ENCODE measurements at places on chromosomes 2 and 18.
A peak's percentile ranks its signal among the peaks of the same experiment; 100 is the strongest.

- no peak for DNase-seq
Measured at GRCh38 chr2:68756178-68756577, 21.6 kb downstream of the ARHGAP25 start.

- DNase-seq, result no peak
Measured at GRCh38 chr2:104736026-104736425, 117.9 kb upstream of the POU3F3 start.

- DNase-seq, result no peak
Measured at GRCh38 chr18:22983175-22983574, 50.0 kb downstream of the RBBP8 start.

DNA sequence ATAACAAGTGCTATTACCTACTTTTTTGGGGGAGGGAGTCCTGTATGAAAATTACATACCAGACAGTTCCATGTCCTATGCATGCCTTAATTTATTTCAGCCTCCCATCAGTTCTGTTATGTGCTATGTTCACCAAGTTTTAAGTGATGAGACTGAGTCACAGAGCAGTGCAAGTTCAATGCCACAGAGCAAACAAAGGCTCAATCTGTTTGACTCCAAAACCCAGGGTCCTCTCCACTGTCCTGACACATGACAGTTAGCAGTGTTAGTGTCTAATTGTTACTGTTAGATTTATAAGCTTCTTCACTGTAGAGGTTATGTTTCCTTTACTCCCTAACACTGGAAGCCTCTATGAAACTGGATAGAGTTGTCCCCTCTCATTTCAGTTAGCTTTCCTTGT, 498.0 kb downstream of the PARD3B start:
- DNase-seq, result no peak

- DNase-seq, result no peak
Measured at GRCh38 chr2:61949714-61950560, 44.5 kb downstream of the COMMD1 start.

DNA sequence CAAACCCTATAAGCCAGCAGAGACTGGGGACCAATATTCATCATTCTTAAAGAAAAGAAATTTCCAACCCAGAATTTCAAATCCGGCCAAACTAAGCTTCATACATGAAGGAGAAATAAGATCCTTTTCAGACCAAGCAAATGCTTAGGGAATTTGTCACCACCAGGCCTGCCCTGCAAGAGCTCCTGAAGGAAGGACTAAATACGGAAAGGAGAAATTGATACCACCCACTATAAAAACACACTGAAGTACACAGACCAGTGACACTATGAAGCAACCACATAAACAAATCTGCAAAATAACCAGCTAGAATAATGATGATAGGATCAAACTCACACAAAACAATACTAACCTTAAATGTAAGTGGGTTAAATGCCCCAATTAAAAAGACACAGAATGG, 22.4 kb downstream of the NPHP1 start:
- no peak for DNase-seq

DNA sequence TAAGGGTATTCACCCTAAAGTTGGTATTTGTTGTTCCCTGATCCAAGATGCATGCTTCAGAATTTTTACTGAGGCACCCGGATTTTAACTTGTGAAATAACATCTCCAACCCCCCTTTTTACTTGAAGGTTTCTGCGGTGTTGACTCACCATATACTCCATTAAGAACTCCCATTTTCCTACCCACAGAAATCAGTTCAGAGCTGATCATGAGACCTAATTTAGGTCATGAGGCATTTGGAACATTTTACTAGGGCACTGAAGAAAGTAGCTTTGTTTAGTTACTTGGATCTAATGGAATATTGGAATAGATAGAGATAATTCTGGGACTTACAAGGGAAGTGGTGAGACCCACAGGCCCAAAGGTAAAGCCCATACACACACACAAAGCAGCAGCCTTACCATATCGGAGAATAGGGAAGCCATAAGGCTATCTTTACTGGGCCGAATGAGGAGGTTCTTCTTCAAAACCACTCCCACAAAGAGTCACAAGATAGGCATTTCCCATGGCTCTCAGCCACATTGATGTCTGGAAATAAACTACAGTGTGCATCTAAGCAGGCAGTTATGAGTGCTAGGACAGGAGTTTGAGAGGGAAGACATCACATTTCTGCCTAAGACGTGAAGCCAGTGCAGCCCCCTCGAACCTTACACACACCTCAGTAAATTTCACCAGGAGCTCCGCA, 681.0 kb upstream of the LRRTM4 start:
- no peak for DNase-seq

DNA sequence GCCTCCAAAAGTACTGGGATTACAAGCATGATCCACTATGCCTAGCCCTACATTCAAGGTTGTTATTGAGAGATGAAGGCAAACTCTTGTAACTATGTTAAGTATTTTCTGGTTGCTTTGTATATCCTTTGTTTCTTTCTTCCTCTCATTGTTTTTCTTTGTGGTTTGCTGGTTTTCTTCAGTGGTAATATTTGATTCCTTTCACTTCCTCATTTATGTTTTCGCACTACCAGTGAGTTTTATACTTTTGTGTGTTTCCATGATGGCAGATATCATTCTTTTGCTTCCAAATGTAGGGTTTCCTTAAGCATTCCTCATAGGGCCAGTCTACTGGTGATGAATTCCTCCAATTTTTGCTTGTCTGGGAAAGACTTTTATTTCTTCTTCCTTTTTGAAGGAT, 90.2 kb downstream of the NCK2 start:
- DNase-seq, result no peak

DNA sequence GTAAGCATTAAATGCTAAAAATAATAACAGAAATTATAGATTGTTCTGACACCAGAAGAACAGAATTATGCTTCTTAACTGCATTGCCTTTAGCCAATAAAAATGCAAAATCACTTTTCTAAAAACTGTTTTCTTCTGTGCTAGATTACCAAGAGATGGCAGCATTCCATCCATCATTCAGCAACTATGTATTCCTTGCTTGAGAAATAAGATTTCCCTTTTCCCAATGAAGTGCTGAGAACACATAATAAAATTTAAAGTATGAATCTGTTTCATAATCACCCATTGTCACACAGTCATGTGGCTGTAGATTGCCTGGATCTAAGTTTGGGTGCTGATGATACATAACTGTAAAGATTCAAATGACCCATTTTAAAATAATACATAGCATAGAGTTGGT, 504.2 kb downstream of the TDRD15 start:
- no peak for DNase-seq

GRCh38 chr2:119841550-119841949, 81.8 kb downstream of the PTPN4 start:
- no peak for DNase-seq

GRCh38 chr2:112880696-112881095, 30.3 kb upstream of the IL37 start:
- DNase-seq, result peak; percentile 49

DNA sequence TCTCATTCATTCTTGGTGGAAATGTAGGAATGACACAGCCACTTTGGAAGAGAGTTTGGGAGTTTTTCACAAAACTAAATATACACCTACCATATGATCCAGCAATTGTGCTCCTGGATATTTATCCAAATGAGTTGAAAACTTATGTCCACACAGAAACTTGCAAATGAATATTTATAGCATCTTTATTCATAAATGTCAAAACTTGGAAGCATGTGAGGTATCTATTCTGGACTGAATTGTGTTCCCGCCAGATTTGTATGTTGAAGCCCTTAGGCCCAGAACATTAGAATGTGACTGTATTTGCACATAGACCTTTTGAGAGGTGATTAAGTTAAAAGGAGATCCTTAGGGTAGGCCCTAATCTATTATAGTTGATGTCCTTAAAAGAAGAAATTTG, 409.4 kb upstream of the SYT4 start:
- DNase-seq, result no peak

DNA sequence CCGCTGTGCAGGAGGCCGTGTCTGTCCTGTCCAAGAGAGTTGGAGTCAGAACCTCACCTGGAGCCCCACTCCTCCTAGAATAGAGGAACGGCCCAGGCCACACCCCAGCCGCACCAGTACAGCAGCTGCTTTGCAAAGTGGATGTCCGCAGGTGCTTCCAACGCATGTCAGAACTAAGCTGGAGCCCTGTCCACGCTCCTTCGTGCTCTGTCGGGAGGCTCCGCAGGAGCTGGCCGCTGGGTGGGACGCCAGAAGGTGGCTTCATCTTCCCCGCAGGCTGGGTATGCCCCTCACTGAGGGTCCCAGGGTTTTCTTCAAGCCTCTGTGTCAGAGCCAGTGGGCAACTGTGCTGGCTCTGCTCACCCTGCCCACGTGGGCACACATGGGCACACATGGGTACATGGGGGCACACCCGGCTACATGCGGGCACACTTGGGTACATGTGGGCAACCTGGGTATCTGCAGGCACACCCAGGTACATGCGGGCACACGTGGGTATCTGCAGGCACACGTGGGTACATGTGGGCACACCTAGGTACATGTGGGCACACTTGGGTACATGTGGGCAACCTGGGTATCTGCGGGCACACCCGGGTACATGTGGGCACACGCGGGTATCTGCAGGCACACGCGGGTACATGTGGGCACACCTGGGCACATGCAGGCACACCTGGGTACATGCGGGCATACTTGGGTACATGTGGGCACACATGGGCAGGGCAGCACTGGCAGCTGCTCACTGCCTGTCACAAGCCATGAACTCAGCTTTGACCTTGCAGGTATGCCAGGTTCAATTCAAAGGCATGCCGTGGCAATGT, 67.1 kb upstream of the CTDP1 start:
- no peak for DNase-seq

- peak; percentile 25 for DNase-seq
Measured at GRCh38 chr2:126656431-126657147, 631 bp downstream of the GYPC start.

- DNase-seq, result no peak
Measured at GRCh38 chr2:165889158-165889557, 64.4 kb downstream of the TTC21B start.

DNA sequence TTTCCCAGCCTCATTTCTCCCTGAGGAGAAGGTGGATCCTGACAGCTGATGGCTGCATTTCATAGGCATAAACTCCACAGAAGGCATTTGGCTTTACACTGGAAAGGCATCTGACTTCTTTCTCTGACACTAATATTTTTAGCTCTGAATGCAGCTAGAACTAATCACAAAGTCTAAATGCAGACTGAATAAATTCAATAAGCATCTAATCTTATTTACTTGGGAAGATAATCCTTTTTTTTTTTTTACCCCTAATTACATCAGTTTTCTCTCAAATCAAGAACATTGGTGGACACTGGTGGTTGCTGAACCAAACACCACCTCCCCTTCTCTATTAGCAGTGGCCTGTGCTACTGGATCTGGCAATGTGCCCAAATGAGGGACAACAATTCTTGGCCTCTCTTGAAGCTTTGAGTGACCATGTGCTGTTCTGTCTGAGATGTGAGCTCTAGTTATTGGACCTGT, 50.9 kb upstream of the CD226 start:
- no peak for DNase-seq

DNA sequence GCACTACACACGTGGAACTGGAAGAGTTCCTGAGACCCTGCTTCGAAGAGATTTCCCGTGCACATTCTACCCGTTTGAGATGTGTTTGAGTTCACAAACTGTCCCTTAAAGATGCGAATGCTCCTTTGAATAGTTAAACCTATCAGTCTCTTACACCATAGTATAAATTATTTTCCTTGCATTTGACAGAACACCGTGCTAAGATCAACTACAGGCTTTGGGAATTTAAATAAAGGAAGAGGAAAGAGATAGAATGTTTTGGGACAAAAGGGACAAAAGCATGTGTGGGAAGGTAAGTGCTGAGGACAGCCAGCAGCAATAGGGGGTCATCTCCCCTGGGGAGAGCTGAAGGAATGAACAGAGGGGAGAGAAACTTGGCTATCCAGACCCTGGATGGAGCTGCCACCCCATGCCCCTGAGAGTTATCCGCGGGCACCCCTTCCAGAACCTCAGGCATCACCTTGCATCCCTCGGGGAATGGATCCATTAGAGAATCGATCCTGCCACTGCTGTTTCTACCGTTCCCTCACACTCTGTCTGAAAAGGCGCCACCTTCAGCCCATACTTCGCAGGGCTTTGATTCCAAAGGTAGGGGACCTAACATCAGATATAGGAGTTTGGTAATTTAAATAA, 888 bp upstream of the ADCY3 start:
- peak; percentile 8 for DNase-seq

GRCh38 chr2:15942711-15943345, 2.5 kb downstream of the MYCN start:
- DNase-seq, result no peak

DNA sequence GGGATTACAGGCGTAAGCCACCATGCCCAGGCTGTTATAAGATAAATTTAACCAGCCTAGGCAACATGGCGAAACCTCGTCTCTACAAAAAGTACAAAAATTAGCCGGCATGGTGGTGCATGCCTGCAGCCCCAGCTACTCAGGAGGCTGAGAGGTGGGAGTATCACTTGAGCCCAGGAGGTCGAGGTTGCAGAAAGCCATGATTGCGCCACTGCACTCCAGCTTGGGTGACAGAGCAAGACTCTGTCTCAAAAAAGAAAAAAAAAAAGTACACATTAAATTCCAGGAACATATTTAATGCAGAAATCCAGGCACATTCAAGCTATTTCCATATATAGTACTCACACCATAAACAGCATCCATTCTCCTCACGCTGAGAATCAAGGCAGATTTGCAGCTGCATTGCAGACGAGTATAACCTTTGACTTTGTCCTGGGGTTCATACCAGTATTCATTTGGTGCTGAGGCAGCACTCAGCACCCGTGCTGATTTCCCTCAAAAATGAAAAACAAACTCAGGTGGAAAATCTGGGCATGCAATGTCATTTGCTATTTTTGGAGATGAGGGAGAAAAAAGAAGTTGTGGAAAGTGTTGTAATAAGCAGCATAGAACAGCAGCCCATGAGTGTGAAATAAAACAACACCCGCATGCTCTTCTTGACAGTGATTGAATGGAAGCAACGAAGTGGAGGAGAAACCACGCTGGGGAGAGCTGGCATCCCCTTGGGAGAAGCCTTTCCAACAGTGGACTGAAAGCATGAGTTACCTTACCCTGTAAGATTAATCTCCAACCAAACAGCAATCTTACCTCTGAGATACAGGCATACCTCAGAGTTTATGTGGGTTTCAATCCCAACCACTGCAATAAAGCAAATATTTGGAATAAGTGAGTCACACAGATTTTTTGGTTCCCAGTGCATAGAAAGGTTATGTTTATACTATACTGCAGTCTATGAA, 46.8 kb upstream of the ANXA4 start:
- DNase-seq, result no peak

DNA sequence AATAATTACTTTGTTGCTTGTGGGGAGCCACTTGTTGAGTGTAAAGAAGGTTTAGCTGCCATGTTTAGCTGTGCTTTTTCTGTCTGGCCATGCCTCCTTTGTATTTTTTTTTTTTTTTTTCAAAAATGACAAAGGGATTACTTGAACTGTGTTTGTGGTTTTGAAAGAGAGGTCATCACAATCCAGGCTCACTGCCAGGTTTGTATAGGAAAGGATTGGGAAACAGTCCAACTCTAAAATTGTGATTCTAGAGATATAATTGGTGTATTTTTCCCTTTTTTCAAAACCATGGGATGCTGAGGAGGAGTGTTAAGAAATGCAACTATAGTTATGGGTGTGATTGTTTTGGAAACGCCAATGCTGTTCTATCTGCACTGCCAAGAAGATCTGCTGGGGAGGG, 4.3 kb downstream of the ITPRIPL1 start:
- no peak for DNase-seq

GRCh38 chr2:149819356-149819957, 231.9 kb upstream of the MMADHC start:
- no peak for DNase-seq

All from NK-92 treated with Interleukin-12 subunit alpha and Interleukin-12 subunit beta, amount 100 ng/mL, for 24 hours (cell line).